Esophagus (tissue), 2 donors: ENCODE measurements at places on chromosomes 12 and 14. TPM values are rescaled to one million over a fixed set of nuclear protein-coding genes. Genes with fewer than 3 reads are reported as not detected.

The AQP6 gene
- 0.08 TPM for polyA plus RNA-seq

The BRAP gene
- polyA plus RNA-seq, result 7.6 TPM

The GDF3 gene
- not detected for polyA plus RNA-seq

The GDF11 gene
- polyA plus RNA-seq, result 0.43 TPM
